SK-N-MC (cell line): ENCODE measurements at places on chromosomes 1 and 21.

DNA sequence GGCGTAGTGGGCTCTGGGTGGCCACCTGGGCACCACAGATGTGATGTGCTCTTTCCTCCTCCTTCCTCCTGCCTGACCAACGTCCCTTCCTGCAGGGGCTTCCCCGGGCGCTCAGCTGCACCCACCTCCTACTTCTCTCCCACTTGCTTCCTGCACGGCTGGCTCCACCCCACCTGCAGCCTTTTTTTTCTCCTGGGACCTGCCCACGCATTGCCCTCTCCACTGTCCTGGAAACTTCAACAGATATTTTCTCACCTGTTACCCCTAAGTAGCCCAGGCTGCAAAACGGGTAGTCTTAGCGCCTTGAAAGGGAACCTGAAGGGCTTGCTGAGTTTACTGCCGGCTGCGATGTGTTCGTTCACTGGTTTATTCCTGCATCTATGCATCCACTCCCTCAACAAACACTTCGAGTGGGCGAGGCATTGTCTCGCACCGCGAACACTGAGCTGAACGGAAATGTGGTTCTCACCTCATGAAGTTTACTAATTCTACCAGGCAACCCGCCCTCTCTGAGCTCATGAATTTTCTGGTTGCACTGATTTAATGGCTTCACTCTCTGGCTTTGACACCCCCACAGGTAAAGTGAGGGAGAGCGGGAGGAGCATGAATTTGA lies 23.6 kb downstream of the ZBTB18 start:
- no peak for DNase-seq

DNA sequence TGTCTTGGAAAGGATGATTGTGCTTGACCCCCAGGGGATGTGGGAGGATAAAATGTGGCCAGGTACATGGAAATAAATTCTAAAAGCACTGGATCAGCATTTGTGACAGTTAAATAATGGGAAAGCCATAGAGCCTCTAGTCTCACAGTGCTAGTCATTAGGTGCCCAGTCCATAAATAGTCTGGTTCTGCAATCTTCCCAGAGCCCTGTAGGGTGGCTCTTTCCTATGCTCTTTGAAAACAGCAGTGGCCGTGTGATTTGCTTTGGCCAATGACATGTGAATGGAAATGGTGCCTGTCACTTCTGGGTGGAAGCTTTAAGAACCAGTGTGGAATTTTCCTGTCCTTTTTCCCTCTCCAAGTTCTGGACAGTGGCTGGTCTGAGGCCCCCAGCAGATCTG lies 113.2 kb downstream of the TRABD2B start:
- no peak for DNase-seq

DNA sequence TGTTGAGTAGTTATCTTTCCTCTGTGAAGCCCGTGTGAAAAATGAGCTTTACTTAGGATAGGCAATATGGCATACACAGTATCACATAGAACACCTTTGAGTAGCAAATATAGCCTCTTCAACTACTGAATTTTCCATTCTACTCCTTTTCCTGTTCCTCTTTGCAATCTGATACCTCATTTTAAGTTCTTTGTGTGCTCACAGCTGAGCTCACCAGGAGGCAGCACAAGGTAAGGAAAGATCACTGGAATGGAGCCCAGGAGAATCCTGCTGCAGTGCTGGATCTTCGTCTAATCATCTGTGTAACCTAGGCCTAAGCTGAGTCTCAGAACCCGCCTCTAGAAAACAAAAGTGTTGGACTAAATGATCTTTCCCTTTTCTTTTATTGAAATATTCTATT lies 171.0 kb downstream of the LRRC40 start:
- DNase-seq = no peak

DNA sequence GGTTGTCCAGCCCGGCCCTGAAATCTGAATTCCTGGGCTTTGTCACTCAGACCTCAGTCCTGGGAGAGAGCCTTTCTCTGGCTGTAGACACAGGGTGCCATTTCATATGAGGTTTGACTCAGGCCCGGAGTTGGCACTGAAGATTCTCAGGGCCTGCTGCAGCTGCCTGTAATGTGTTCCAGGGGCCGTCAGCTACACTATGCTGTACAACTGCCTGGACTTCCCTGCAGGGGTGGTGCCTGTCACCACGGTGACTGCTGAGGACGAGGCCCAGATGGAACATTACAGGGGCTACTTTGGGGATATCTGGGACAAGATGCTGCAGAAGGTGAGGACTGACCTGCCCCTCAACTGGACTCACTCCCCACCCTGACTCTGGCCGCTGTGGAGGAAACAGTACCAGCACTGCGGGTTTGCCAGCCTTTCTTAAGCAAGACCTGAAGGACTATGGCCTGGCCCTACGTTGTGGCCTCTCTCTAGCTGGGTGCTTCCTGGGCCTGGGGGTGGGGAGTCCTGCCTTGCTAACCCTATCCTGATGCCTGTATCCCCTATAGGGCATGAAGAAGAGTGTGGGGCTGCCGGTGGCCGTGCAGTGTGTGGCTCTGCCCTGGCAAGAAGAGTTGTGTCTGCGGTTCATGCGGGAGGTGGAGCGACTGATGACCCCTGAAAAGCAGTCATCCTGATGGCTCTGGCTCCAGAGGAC lies 18.9 kb downstream of the FAAH start:
- DNase-seq = no peak

GRCh38 chr1:201025571-201026002 lies 2.1 kb upstream of the KIF21B start:
- DNase-seq = no peak

GRCh38 chr1:105243969-105244368 lies 1494.3 kb downstream of the AMY1C start:
- DNase-seq = peak; percentile 16

DNA sequence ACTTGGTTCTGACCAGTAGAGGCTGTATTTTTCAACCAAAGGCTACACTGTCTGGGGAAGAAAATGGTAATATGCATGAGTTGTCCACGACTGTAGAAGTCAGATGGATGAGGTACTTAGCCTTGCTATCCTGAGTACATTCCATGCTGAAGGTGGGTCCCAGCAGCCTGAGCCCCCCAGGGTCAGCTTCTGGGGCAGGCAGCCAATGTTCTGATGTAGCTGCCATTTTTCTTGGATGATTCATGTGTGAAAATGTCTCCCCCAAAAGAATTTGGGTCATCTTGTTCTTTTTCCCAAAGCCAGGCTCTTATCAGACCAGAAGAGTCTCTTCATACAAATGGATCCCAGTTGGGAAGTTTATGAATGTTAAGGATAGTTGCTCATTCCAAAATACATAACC lies 172.2 kb upstream of the UBE2U start:
- DNase-seq = no peak

GRCh38 chr1:234537236-234537635 lies 58.3 kb upstream of the TARBP1 start:
- DNase-seq = no peak

DNA sequence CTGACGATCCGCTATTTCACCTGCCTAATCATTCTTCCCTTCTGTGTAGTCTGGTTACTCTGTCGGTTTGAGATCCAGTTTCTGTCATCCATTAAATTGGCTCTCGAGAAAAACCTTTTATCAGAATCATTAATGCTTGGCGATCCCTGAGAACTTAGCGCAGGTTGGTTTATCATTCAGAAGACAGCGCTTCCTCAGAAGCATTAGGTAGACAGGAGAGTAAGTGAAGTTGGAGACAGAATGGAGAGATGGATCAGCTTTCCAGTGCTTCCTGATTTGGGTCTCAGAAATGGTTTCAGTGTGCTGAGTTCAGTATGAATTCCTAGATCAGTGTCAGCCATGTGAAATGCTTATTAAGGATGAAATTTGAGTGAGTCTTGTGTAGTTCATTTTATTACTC lies 1.3 kb downstream of the USP1 start:
- no peak for DNase-seq

DNA sequence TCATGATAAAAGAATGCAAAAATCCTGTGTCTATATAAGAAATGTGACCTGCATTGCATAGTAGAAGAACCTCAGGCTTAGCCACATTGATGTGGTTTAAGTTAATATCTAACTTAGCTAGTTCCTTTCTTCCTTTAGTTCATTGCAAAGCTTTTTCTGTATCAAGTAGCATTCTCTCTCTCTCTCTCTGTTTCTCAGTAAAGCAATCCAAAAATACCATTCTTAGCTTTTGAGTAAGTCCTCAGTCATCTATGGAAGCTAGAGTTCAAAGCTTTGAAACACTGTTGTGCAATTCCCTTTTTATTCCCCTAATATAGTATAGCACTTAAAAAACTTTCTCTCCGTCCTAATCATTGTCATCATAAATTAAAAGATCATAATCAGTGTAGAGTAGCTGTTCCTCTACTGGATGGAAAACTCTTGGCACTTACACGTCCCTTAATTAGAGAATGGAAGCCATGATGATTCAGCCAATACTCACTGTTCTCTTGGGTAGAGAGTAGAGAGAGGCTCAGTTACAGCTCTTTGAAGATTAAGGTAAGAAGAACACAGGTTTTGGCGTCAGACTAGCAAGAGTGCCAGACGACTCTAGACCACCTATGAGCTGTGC lies 350.3 kb upstream of the LYPLAL1 start:
- no peak for DNase-seq

GRCh38 chr1:56125316-56125715 lies 454.0 kb downstream of the PLPP3 start:
- DNase-seq = no peak

DNA sequence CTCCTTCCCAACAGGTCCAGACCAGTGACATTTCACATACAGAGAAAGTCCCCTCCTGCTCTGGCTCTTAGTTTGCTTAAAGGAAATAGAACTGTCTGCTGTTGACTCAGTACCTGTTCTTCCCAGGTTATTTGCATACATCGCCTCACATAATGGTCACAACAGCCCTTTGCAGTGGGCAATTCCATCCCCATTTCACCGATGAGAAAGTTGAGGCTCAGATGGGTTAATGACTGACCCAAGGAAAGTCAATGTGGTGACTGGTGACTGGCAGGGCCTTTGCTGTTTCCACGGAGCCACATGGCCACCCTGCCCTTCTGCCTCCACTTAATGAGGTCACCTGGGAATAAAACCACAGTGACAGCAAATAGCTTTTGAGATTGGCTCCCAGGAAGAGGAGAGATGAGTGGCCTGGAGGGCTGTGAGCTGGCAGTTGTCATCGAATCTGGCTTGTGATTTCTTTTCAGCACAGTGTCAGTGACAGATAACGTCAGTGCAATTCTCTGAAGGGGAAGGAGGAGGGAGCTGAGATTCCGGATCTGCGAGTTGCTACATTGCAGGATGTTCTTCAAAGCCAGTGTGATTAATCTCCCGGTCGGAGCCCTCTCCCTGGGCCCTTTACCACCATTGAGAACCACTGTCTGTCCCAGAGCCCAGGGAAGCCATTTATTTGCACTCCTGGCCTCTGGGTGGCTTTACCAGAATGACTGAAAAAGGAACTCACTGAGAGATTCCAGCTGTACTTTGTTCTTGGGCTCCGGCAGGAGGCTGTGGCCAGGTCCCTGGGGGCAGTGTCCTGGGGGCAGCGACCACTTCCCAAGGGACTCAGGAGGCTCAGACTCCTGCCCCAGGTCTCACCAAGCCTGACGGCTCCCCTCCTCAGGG lies 117.2 kb downstream of the CNIH3 start:
- DNase-seq = no peak

GRCh38 chr1:238465449-238465848 lies 574.7 kb upstream of the ZP4 start:
- no peak for DNase-seq
